ENCODE measurements at places on chromosomes 5 and 9.

- no peak for DNase-seq
Observed at GRCh38 chr5:115723220-115723619, 93.2 kb downstream of the CDO1 start.

- no peak for DNase-seq
Observed at GRCh38 chr5:112923148-112923917, 1.3 kb upstream of the REEP5 start.

- no peak for DNase-seq
Observed at GRCh38 chr9:108724652-108725051, 131.1 kb downstream of the ACTL7B start.

- no peak for DNase-seq
Observed at GRCh38 chr5:150454492-150455229, 5.1 kb upstream of the RPS14 start.

DNA sequence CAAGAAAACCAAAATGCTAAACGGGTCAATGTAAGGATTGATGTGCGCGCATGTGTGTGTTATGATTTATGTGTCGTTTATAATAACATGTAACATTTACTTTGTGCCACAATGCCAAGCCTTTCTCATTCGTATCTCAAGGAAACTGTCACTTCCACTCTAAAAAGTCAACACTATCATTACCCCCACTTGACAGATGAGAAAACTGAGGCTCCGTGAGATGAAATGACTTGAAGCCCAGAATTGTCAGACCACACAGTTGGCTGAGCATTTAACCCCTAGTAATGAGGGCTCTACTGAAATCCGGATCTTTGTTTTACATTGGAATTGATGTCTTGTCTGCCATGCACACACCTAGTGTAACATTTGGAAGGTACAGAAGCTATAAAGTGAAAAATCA lies 95.0 kb upstream of the LMX1B start:
- DNase-seq: no peak

DNA sequence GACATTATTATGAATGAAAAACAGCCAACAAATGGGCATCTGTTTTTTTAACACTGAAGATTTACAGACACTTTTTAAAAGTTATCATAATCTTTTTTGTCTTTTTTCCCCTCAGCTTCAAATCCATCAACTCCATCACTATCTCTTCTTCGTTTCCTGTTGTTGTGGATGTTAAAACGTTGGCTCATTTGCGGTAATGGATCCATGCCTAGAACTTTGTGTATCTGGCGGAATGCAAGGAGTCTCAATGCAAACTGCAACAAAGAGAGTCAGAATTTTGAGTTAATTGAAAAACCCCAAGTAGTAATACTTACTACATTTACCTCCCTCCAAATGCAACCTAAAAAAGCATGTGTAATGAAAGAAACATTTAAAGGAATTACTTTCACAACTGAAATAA lies 42.9 kb upstream of the MTMR12 start:
- DNase-seq: no peak

GRCh38 chr9:133210202-133210532 lies 1.1 kb upstream of the OBP2B start:
- no peak for DNase-seq

DNA sequence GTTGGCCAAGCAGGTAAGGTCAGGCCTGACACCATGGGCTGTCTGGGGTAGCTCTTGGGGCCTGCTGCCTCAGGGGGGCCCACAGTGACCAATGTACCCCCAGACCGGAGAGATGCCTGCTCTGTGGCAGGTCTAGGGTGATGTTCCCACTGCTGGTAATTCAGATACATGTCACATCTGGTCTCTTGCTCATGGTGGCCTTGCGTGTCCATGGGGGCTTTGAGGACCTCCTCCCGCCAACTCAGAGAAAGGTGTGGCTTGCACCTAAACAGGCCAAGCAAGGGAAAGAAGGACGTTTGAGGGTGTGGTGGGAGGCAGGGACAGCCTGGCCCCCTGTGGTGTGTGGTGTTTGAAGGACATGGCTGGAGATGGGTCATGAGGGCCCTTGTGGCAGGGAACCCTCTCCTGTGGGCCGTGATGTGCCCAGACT lies 75.2 kb downstream of the PHF2 start:
- no peak for DNase-seq

GRCh38 chr5:93582677-93583438 lies at the start of gene NR2F1:
Gene NR2F1, plus strand, starts transcription at chr5:93583222. Its CDS starts 1,802 bp downstream, at chr5:93585024.
- peak; percentile 84 for DNase-seq

DNA sequence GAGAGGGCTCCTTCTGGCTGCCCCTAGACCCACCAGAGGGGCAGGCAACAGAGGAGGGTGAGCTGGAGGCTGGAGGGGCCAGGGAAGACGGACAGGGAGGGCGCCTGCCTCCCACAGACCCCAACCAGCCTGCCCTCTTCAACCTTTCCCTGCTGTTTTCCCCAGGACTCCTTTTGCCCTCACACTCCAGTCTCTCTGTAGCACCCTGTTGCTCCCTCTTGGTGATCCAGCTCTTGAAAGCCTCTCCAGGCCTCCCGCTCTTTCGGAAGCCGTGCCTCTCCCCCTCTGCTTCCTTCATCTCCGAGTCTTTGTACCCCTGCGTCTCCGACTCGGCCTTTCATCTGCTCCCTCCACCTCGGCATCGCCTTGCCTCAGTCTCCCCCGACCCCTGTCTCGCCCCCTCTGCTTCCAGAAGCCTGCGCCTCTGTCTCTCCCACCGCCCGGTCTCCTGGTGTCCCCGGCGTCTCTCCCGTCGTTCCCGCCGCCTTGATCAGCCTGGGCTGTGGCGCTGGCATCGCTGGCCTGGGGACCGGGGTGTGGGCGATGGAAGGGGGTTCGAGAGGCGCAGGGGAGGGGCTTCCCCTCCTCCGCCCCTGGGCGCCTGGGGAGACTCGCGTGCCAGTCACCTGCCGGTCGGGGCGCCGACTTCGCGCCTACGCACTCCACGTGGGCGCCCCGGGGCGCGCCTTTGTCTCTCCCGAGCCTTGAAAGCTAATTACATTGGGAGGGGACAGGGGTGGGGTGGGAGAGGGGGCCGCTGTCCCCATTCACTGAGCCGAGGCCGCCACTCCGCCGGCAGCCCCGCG lies 5.3 kb upstream of the PRDM12 start:
- DNase-seq: no peak

DNA sequence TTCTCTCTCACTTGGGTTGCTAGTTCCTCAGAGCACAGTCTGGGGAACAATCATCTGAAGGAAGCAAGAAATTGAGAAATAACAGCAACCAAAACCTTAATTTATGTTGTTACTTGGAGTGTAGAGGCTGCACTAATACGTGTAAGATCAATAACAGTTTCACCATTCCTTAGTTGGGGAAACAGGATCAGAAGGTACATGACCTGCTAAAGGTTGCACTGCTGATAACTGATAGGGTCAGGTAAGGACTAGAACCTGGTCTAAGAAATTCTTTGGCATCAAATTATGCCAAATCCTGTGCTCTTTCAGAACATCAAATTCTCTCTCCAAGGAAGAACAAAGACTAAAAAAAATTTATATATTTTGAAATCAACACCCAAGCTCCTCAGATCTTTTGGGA lies 278.6 kb upstream of the C9orf72 start:
- no peak for DNase-seq

GRCh38 chr5:32462618-32463017 lies 18.1 kb upstream of the ZFR start:
- DNase-seq: no peak

- DNase-seq: no peak
Observed at GRCh38 chr9:16675131-16675530, 195.3 kb downstream of the BNC2 start.

- DNase-seq: no peak
Observed at GRCh38 chr9:69580582-69581214, 91.5 kb downstream of the APBA1 start.

DNA sequence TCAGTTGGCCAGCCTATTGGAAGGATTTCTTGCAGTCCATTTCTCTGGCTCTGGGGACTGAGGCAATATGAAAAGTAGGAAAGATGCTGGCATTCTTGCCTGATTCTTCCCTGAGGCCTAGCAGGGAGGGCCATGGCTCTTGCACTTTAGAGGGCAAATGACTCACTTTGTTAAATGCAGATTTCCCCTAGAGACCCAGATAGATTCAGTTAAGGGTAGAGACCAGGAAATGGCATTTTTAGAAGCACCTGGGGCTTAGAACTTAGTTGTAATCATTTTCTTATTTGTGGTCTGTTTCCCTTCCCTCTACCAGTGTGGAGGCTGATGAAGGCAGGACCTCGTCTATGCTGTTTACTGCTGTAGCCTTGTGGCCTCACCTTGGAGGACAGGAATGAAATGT lies 112.8 kb upstream of the NR3C1 start:
- DNase-seq: no peak

- DNase-seq: peak; percentile 17
Observed at GRCh38 chr5:148740966-148741742, 85.3 kb upstream of the ADRB2 start.
